SK-N-MC (cell line): ENCODE measurements at places on chromosomes 1 and 21.
A peak's percentile ranks its signal among the peaks of the same experiment; 100 is the strongest.

DNA sequence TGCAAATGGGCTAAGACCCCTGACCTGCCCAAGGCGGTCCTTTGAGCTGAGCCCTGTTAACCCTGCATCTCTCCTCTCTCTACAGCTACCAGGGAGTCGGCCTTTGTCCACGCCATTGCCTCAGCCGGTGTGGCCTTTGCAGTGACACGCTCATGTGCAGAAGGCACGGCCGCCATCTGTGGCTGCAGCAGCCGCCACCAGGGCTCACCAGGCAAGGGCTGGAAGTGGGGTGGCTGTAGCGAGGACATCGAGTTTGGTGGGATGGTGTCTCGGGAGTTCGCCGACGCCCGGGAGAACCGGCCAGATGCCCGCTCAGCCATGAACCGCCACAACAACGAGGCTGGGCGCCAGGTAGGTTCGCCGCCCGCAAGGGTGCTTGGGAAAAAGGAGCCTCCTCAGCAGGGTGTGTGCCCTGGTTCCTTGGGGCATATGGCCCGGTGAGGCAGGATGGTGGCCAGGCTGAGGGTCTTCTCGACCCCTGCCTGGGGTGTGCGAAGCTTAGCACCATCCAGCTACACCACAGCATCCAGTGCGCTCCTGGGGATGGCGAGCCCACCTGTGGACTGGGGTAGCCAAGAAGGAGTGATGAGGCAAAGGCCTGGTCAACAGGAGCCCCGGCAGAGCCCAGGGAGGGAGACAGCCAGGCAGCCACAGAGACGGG lies 31.8 kb upstream of the ARF1 start:
- DNase-seq, result no peak

DNA sequence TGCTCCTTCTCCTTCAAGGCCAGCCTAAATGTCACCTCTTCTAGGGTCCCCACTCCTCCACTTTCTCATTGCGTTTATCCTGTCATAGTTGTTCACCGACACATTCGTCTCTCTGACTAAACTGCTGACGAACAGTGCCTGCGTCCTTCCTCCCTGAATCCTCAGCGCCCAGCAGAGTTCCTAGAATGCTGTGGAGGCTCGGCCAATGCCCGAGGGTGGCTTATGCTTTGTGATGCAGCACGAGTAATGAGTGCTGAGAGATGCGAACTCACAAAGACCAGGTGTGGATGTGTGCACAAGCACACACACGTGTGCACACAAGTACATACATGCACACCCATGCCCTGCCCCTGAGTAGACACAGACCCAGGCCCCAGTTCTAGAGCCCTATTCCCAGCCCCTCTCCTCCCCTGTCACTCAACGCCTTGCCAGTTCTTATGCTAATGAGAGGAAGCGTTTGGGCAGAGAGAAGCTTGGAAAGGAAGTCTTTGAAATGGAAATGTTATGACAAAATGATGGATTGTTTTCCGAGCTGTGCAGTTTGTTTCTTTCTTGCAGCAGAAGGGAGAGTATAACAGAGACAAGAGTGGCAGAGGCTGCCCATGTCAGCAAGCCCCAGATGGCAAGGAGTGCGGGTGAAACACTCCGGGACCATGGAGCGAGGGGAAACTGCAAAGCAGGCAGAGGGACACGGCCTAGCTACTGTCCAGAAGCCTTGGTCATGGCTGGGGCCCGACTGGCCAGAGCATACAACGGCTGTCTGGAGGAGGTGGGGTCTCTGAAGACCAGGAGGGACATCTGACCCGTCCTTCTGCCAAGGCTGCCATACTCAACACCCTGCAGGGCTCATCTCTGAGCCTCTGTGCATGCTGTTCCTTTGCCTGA lies 24.2 kb downstream of the KCNA10 start:
- no peak for DNase-seq

DNA sequence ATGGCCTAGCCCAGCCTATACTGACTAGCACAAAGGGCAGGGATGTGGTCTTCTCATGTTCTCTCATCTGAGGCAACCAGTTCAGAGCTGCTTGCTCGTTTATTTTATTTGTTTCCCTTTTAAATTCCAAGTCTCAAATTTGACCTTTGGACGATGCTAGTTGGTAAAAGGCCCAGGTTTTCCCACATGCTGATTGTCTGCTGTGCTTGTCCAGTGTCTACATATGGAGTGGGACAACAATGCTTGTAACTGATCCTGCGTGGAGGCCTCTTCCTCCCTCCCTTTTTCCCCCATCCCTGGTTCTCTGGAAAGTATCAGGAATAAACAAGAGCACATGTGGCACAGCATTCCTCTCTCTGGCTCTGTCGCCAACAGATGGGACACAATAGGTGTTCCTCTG lies 34.0 kb upstream of the BEND5 start:
- DNase-seq, result no peak

DNA sequence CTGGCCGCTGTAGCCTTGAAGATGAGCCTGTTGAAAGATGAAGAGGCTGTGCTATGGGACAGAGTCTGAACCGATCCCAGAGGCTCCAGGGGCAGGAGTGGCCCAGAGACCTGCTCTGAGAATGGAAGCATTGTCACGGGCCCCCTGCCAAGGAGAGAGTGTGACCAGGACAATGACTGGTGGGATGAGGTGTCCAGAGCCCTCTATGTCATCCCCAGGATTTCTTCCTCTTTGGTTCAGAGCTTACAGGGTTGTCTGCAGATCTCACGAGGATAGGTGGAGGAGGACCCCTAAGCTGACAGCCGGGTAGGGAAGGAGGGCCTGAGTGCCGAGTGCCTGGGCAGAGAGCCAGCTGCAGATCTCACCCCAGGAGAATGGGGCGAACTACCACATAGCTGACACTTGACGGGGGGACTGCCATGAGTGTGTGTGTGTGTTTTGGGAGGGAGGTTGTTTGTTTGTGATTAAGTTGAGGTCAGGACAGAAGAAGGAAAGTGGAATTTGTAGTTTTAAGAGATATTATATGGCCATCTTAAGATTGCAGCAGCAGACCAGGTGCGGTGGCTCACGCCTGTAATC lies 25.4 kb downstream of the PIK3CD start:
- no peak for DNase-seq

GRCh38 chr1:193131266-193131860 lies 9.5 kb downstream of the CDC73 start:
- no peak for DNase-seq

DNA sequence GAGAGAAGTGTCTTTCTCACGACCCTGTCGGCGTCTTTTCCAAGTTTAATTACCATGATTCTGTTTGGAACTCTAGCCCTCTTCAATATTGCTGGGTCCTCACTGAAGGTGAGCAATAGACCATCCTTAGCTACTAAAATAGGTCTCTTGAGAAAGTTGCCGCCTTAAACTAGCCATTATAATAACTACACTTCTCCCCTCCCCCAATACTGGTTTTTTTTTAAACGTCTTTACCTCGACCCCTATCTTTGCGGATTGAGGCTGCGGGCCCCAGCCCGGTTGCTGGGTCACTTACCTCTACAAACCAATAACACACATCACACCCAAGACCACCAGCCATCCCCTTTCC lies 672 bp downstream of the ENSA start:
- no peak for DNase-seq

- DNase-seq, result no peak
These were observed 177.5 kb downstream of the VPS13D start for GRCh38 chr1:12407050-12407961.

DNA sequence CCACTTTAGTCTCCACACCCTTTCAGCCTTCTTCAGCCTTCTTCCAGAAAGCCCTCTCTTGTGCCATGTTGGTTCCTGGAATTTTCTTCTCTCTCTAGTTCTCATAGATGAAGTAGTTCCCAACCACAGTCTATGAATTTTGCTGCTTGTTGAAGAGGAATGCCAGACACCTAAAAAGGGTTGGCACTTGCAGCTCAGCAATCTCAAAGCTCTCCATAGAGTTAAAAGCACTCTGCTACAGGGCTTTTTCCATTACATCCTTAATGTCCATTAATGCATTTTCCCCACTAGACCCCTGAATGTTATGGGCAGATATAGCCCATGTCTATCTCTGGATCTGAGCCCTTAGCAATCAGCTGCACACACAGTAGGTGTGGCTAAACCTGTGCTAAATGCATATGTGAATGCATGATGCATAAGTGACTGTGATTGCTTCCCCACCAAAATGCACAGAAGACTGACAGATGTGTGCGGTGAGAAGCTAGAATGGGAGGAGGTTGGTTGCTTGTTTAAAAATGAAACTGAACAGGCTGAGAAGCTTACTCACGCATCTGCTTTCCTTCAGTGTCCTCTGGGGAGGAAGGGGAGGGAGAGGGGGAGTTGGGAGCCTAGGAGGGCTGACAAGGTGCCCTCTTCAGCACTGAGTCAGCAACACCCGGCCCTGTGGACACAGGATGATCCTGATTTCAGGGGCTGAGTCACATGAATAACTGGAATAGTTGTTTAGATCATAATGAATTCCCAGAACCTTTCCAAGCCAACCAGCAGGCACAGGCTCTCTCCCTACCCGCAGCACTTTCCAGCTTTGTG lies 146.1 kb upstream of the FGGY start:
- no peak for DNase-seq

- peak; percentile 6 for DNase-seq
These were observed 4.1 kb downstream of the KRTAP13-4 start for GRCh38 chr21:30434033-30434631.

DNA sequence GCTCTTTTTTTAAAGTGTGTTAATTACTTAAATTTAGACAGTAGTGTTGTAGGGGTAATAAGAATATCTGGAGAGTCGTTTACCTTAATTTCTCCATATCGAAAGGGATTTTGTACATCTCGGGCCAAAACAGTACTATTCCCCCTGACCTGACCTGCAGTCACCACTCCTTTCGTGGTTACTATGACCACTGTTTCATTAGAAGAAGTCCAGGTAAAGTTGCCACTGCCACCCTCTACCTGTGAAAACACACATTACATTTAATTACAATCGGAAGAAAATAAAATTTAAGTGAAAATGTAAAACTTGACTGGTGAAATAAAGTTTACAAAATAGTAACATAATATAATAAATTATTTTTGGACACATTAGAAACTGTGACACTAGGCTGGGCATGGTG lies 37.2 kb downstream of the NUP210L start:
- DNase-seq, result no peak

DNA sequence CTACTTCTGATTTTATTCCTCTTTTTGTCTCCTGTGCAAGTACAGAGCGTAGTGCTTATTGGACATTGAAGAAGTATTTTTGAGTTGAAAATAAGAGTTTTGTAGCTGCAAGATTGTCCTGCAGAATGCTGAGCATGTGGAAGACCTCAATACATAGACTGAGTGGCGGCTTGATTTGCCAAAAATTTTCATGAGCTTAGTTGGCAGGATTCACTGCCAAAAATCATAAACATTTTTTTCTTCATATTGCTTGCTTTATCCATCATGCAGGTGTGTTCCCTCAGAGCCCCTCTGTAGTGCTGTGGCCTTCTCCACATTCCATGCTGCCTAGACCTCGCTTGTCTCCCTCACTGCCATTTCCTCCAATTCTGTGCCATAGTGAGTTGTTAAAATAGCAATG lies 100.1 kb downstream of the DUSP10 start:
- DNase-seq, result no peak

DNA sequence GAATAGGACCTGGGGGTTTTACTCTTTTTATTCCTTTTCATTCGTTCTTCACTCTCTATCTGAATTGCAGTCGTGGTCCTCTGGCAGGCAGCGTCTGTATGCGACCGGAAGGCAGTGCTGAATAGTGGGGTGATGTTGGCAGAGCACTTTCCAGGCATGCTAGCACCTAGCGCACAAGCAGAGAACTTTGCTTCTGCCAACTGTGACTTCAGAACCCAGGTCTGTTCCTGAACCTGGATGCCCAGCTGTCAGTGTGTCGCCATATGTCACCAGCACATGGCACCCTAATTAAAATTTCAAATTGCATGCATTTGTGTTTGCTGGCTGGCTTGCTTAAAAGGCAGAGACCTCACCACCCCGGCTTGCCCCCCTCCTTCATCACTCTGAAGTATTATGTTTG lies 116.2 kb downstream of the NFIA start:
- DNase-seq, result no peak

- DNase-seq, result no peak
These were observed 661 bp downstream of the PLEKHO1 start for GRCh38 chr1:150150133-150151021.

DNA sequence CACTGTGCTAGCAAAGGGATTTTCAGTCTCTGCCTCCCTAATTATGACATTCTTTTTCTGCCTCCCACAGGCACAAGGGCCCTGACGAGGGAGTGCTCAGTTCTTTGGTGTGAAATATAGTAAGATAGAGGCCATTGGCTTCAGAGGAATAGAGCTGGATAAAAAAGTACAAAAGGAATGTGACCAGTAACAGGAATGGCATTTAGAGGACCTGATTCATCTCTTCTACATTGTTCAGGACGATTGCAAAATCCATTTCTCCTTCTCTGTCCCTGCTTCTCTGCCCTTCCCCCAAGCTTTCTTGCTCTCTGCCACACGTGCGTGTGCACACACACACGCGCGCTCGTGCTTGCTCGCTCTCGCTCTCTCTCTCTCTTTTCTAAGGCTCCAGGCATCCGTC lies 668.2 kb downstream of the KIF26B start:
- DNase-seq, result no peak
